ENCODE measurements at places on chromosomes 5 and 9. TPM values are rescaled to one million over a fixed set of nuclear protein-coding genes. Genes with fewer than 3 reads are reported as not detected.
A peak's percentile ranks its signal among the peaks of the same experiment; 100 is the strongest.

GRCh38 chr5:92659246-92659645, 921.8 kb downstream of the NR2F1-AS1 start:
- DNase-seq: no peak

Gene QRFP
- total RNA-seq: not detected

Gene CLIC3
- 8.8 TPM for total RNA-seq

- no peak for DNase-seq
These were observed 40.6 kb downstream of the PHAX start for GRCh38 chr5:126641387-126641786.

Gene GEMIN5
- total RNA-seq: 4.3 TPM

DNA sequence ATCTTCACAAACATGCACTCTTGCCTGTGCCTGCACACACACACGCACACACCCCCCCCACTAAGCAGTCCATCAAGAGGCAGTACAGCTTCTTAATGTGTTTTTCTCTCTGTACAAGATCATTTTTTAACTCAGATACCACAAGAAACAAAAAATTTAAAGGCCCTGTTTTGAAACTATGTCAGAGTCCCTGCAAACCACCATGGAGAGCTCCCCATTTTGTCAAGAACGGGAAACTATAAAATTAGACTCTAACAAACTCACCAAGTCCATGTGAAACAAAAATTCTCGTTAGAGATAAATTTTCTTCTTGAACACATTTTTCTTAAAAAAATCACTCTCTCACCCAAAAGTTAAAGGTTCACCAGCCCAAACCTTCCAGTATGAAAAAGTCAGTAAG, 86.3 kb downstream of the ELAVL2 start:
- no peak for DNase-seq

DNA sequence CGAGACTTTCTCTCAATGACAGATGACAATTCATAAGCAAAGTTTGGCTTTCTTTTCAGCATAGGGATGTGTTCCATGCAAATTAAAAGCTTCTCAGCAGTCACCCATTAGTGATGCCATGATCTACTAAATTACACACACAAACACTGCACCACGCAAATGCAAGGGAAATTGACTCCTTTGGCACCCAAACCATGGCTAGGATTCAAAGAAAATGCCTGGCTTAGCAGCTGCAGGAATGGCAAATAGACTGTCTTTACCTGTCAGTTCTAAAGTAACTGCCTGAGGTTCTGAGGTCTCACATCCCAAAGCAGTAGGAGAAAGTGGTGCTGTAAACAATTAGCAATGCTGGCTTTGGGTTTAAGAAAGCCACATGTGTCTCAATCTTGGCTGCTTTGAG, 108.6 kb upstream of the ATP10B start:
- DNase-seq: no peak

Gene TSSK1B
- not detected for total RNA-seq

DNA sequence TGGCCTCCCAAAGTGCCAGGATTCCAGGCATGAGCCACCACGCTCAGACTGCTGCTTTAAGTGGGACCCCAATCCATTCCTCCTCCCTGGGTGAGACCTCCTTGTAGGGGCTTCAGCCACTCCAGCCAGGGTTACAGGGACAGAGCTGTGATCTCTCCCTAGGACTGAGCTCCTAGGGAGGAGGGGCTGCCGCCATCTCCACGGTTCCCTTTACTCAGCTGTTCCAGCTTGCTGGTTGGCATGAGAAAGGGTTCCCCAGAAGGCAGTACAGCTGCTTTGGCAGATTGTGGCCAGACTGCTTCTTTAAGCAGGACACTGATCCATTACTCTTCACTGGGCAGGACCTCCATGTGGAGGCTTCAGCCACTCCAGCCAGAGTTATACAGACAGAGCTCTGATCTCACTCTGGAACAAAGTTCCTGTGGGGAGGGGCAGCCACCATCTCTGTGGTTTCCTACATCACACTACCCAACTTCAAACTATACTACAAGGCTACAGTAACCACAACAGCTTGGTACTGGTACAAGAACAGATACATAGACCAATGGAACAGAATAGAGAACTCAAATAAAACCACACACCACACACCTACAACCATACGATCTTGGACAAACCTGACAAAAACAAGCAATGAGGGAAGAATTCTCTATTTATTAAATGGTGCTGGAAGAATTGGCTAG, 7.2 kb downstream of the INSL6 start:
- DNase-seq: no peak

Gene RHOBTB3
- 0.17 TPM for total RNA-seq

DNA sequence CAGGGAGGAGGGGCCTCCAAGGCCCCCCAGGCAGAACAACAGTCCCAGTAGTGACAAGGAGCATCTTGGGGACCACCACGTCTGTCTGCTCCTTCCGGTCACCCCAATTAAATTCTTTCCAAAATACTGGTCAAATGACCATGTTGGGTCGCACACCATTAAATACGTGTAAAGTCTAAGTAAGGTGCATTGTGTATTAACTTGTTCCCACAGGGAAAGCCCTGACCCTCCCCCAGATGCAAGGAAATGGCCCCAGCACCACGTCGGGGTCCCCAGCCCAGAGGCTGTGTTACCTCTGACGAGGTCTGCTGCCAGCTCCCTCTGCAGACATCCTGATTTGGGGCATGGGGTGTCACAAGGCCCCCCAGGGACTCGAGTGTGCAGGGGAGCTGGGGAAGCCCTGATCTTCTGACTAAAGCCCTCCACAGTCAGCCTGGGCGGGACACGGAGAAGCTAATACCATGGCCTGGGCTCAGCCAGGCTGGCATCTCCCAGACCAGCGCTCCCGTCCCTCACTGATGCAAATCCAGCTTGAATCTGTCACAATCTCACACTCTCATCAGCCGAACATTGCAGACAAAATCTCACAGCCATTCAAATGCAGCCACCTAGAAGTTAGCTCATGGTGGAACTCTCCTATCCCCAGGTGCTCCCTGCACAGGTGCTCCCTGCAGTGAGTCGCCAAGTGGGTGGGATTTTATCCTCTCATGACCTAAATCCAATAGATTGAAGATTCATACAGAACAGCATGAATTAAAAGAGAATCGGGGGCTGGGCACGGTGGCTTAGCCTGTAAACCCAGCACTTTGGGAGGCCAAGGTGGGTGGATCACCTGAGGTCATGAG, 13.6 kb downstream of the TERT start:
- DNase-seq: no peak

DNA sequence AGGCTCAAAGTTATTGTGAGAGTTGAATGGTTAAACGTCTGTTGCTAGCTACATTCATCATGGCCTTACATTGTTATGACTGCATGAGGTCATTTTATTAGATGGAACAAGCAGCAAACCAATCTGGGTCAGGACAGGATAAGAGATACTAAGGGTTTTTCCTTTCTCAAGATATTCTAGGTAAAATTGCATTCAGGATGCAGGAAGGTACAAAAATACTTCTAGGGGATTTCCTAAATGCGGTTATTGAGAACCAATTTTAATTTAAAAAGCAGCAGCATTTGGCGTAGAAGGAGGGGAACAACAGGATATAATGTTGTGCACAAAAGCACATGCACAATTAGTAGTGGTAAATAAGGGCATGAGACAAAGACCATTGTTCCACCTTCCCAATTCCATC, 39.2 kb upstream of the LURAP1L start:
- no peak for DNase-seq

Gene THBS4
- total RNA-seq: not detected

DNA sequence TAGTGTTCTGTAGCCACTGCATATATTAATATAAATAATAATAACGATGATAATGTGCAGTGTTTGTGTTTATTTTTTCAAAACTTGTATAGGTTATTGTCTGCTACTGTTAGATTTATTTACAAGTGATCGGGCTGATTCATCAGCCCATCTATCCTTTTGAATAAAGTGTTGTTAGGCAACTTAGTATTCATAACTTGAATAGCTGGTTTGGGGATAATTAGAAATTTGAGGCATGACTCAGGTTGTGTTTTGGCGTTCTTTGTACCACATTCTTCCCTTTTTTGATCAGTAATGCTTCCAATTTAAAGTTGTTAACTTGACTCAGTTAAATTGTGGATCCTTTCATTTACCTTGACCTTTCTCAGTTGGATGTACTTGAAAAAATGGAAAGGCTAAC, 69.7 kb downstream of the FOCAD start:
- no peak for DNase-seq

Gene CDKN2A
- 0.95 TPM for total RNA-seq

Gene NTRK2
- not detected for total RNA-seq

Gene PCDHGB3
- 0.22 TPM for total RNA-seq

Gene BTNL9
- total RNA-seq: not detected

- no peak for DNase-seq
These were observed 72.3 kb downstream of the LMNB1 start for GRCh38 chr5:126849101-126849678.

DNA sequence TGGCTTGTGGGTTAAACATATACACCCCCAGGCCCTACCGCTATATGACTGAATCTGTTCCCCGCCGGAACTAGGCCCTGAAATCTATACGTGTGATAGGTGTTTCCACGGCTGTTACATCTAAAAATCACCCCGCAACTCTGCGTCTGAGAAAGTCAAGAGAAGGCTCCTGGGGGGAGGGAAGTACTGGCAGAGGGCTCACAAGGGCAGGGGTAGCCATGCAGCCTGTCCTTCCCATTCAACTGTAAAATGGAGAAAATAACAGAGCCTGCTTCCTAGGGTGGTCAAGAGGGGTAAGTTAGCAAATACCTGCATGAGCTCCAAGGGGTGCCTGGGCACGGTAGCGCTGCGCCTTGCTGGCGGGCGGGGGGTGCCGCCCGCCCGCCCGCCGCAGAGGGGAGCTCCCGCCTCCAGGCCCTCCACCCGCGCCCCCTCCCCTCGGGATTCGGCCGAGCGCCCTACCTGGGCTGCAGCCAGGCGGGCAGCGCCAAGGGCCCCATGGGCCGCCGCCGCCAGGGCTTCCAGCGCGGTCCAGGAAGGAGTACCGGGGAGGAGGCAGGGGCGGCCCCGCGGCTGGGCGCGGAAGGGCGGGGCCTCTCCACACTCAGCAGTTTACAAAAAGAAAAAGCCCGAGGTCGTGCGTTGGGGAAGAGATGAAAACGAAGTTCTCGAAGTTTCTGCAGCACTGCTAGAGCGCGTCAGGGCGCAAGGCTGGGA, at the start of gene HACD4:
HACD4 (minus strand) TSS at position 550 of the 717 bp plus-strand sequence; CDS start at position 500, 50 bp downstream.
- peak; percentile 60 for DNase-seq

DNA sequence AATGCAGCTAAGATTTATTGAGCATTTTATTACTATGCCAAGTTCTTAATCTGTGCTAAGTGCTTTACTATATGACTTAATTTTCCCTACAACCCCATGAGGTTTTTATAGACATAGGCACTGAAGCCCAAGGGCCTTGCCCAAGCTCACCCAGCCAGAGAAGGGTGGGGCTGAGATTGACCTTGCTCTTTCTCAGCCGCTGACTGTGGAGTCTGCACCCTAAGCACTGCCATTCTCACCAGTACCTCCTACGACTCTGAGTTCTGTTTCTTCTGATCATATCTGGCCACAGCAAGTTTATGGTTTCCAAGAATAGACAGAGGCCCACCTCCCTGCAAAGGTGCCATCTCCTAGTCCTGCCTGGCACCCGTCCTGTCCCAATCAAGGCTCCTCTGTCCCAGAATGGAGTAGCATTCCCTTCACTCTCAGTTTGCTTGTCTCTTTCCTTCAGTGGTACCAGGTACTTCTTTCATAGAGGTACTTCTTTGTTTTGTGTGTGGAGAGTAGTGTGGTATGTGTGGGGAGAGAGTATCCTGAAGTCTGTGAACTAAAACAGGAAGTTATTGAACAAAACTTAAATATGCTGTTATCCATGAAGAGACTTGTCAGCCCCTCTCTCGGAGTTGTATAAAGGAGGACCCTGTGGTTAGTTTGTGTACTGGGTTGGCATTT, 42.6 kb downstream of the CSF1R start:
- DNase-seq: no peak

Gene EQTN
- total RNA-seq: not detected

GRCh38 chr9:120736881-120737280, 22.6 kb upstream of the MEGF9 start:
- no peak for DNase-seq

Gene WWC1
- total RNA-seq: not detected

Gene ELOVL7
- not detected for total RNA-seq

Gene MLANA
- total RNA-seq: not detected

DNA sequence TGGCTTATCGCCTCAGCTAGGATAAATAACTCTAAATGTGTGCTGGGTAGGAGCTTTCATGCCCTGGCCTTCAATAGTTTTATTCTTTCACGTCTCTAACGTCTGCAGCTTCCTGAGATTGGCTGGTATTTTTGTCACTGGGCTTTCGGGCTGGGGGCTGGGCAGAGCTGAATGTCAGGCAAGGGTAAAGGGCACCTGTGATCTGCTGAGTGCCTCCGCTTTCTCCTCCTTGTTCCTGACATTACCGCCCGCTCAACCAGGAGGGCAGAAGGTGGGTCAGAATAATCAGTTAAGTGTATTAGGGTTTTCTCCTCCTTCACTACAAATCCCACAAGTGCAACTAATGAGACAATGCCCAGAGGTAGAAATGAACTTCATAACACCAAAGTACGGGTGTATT, 216.6 kb downstream of the TSSK1B start:
- no peak for DNase-seq

Gene GRM6
- not detected for total RNA-seq

Gene PPP3R2
- total RNA-seq: not detected

Gene CCNI2
- total RNA-seq: 4.4 TPM

Gene NEK6
- total RNA-seq: 2.5 TPM

GRCh38 chr9:4101667-4102066, 198.2 kb downstream of the GLIS3 start:
- DNase-seq: no peak

DNA sequence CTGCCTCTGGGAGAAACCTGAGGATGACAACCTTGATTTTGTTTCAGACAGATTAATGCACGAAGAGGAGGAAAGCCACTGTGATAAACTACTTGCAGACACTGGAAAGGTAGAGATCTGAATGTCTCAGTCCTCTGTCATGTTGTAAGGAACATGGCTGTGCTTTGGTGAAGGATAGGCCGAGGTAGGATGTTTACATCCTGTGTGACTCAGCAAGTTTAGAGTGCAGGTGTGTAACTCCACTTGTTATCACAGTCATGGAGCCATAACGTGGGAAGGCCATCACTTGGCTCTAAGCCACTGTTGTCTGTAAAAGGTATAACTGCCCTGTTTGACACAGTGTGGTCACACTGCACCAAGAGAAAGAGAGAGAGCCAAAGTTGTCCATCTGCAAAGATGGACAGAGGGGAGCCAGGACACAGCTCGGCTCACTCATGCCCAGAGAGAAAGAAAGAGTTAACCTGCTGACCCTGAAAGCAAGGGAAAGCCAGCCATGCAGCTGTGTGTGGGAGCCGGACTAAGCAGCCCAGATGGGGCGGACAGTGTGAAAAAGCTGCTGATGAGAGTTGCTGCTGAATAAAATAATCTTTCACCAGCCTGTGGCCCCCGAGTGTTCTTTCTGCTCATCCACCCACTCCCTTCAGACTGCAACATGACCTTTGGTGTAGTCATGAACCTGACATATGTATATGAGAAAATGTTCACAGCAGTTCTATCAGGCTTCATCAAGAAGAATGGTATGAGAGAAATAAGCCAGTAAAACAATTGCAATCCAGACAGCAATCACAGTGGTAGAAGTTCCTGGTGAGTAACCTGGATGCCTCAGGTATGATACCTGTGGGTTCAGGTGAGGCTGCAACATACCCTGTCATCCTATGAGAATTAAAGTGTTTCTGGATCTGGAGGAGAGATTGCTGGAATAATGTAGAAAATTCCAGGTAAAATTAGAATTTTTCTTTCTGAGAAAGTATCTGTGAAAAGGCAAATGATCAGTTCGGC, 115.9 kb downstream of the TARS1 start:
- DNase-seq: no peak

Gene CFAP77
- total RNA-seq: not detected

All from CD8-positive, alpha-beta T cell (primary cell).